ENCODE measurements at places on chromosomes 3 and 15. TPM values are rescaled to one million over a fixed set of nuclear protein-coding genes. Genes with fewer than 3 reads are reported as not detected.
A peak's percentile ranks its signal among the peaks of the same experiment; 100 is the strongest.

DNA sequence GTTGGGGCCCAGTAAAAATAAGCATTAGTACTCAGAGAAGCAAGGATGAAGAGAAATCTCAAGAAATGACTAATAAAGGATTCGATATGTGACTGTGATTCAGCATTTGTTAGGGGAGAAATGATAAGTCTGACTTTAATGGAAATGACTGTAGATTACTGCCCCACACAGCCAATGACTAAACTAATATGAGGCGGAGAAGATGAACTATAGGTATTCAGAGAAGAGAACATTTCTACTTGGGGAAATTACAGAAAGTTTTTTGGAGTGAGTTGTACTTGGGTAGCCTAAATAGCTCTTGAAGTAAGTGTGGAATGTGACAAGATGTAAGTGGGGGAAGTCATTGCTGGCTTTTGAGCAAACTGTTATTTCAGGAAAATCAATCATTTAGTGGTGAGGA, 380.0 kb downstream of the PDCD6IP start:
- no peak for DNase-seq

GRCh38 chr3:71684046-71684756, 41.0 kb downstream of the EIF4E3 start:
- no peak for DNase-seq

DNA sequence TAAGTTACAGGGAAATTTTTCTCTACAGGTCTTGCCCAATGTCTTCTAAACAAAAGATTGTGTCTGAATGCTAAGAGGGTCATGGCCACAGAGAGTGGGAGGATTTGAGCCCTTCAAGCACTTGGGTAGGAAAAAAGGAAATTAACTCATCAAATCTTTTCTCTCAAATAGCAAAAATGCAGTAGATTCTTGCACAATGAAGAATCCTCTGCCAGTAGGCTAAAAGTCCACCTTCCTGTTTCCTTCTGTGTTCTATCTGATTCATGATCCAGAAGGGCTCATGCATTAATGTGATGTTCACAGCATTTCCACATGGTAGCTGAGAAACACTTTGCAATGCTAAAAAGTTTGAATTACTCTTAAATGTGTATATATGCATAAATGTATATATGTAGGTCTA, 177.1 kb downstream of the CD47 start:
- DNase-seq = no peak

SRGAP3 gene
- 14.4 TPM for total RNA-seq

SENP7 gene
- 38.2 TPM for total RNA-seq

CCDC50 gene
- total RNA-seq = 64.7 TPM

GRCh38 chr3:161423911-161424522, 52.7 kb upstream of the SPTSSB start:
- no peak for DNase-seq

GRCh38 chr3:62084558-62084957, 288.8 kb downstream of the FEZF2 start:
- DNase-seq = no peak

LIPC gene
- 24.4 TPM for total RNA-seq

- no peak for DNase-seq
These were observed 3.2 kb downstream of the ITGB5 start for GRCh38 chr3:124883766-124884473.

GRCh38 chr3:5220667-5221431, 33.3 kb downstream of the EDEM1 start:
- no peak for DNase-seq

DNA sequence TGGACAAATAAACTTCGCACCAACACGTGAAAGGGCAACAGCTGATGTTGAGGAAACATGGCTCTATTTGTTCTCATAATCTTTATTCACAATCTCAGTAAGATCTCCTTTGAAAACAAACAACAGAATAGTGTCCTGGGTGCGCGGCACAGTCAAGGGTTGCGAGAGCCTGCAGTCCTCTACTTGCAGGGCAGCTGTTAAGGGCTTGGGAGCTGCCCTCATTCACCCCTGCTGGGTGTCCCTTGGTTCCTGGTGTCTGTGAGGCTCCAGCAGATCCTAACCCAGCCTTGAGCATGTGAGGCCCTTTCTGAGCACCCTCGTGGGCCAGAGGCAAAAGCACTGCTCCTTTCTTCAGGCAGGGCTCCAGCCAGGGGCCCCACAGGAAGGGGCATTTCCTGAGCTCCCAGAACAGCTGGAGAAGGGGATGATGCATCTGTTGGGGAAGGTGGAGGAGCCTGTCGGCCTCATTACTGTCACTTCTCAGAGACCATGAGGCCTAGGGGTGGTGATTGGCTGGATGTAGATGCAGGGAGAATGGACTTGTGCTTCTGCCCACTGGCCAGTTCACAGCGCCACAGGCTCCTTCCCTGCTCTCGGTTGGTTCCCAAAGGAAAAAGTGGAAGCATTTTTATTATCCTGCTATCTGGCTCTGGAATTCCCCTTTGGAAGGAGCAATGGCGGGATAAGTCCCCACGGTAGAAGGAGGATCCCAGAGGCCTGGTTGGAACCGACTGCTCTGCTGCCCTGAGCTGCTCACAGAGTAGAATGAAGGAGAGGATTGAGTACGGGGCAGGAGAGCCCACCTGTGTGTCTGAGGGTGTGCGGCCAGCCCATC, 51.9 kb upstream of the KLF13 start:
- DNase-seq = no peak

- DNase-seq = no peak
These were observed 64.1 kb downstream of the CDIN1 start for GRCh38 chr15:36643551-36643950.

- DNase-seq = no peak
These were observed 25.2 kb upstream of the DOCK3 start for GRCh38 chr3:50649451-50649931.

DNA sequence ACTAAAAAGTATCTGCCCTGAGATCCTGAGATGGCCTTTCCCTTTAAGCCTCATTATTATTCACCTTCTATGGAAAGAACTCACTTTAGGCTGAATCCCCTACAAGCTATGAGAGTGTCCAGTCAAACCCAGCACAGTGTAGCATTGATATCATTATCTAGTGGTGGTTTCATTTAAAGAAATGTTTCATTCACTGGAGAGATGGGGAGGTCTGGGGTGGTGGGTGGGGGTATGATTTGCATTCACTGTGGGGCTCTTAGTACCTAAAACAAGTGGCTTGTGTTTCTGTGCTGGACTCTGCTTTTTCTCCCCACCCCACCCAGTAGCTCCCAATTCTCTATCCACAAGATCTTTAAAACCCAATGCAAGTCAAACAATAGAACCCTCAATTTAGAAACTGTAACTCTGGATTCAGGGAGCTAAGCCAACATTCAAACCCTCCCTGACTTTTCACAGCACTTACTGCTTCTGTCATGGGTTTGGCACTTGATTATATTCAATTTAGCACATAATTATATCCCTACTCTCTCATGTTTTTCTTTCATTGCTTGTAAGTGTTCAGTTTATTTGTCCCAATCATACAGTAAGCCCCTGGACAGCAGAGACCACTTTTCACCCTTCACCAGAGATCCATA, 310.5 kb upstream of the THBS1 start:
- DNase-seq = no peak

CAMK2N2 gene
- 0.53 TPM for total RNA-seq

DNA sequence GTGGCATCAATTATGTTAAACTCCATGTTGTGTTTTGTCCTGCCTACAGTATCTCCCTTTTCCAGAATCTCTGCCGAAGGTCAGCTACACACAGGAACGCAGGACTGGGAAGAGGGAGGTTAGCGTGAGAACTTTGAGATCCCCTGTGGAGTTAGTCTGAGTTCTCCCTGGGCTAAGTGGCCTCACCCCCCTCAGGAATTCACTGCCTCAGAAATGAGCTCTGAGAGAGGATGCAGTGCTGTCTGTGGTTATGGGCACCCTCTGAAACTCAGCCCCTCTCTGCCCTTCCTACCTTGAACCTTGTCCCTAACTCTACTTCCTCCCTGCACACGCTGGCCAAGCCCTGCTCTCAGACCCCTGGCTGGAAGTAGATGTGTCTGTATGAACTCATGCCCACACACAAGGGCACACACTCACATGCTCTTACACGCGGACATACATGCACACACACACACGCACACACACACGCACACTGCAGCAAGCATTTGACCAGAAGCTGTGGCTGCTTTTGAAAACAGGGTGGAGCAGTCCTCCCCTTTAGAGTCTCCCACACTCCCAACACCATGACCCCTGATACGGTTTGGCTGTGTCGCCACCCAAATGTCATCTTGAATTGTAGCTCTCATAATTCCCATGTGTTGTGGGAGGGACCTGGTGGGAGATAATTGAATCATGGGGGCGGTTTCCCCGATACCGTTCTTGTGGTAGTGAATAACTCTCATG, 5.3 kb upstream of the VIPR1 start:
- DNase-seq = peak; percentile 40

DNA sequence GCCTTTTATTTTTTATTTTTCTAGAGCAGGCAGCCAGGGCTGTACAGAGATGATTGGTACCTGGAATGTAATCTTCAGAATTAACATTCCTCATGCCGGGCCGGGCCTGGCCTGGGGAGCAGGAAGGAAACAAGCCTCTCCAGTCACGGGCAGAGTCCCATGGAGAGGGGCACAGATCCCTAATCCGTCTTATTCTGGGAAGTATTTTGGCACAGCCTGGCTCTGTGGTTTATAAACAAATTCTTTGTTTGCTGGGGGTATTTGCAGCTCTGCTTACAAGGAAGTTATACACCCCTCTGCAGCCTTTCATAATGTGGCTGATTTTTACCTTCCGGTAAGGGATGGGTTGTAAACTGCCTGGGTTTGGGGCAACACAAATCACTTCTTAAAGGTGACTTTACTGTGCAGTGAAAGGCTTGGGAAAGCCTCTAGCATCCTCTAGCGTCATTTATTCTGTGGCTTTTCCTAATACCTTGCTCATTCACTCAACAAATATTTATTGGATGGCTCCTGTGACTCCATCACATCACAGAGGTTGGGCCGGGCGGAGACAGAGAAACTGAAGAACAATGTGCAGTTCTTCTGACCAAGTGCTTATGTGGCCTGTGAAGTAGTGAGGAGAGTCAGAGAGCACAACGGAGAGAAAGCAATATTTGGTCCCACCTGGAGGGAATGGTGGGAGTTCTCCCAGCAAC, 2.7 kb downstream of the SLC6A20 start:
- no peak for DNase-seq

GRCh38 chr15:91385311-91385710, 285.3 kb downstream of the SV2B start:
- DNase-seq = no peak

RAD51 gene
- 0.53 TPM for total RNA-seq

DNA sequence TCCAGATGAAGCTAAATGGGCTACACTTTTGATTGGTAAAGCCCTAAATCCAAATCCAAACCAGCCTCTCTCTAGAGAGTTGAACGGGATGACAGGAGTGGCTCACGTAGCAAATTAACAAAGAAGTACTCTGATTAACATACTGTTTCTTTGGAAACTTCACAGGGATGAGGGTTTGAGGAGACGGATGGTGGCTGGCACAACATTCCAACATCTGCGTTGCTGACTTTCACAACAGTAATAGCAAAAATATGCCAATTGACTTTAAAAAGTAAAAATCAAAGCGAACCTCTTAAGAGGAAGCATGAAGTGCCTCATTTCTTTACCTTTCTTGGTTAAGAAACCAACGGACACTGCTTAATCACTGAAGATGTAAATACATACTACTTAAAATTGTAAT, 181.4 kb downstream of the TBL1XR1 start:
- no peak for DNase-seq

GRCh38 chr15:44489464-44489863, 47.5 kb upstream of the EIF3J start:
- no peak for DNase-seq

SLC15A2 gene
- total RNA-seq = 2.6 TPM

SAXO2 gene
- 2.0 TPM for total RNA-seq

TGFBR2 gene
- total RNA-seq = 221 TPM

VGLL3 gene
- total RNA-seq = 130 TPM

- no peak for DNase-seq
These were observed 125.9 kb upstream of the PLXND1 start for GRCh38 chr3:129732200-129732876.

MCTP2 gene
- total RNA-seq = 32.3 TPM
